Gastroesophageal sphincter (tissue), 4 donors: ENCODE measurements at places on chromosomes 11 and 22. TPM values are rescaled to one million over a fixed set of nuclear protein-coding genes. Genes with fewer than 3 reads are reported as not detected.
A peak's percentile ranks its signal among the peaks of the same experiment; 100 is the strongest.

- ATAC-seq, result no peak
- no peaks in the 10 kb centered on the region for H3K36me3 ChIP-seq
These were observed 16.6 kb downstream of the ARHGEF17 start for GRCh38 chr11:73324665-73325035.

DNA sequence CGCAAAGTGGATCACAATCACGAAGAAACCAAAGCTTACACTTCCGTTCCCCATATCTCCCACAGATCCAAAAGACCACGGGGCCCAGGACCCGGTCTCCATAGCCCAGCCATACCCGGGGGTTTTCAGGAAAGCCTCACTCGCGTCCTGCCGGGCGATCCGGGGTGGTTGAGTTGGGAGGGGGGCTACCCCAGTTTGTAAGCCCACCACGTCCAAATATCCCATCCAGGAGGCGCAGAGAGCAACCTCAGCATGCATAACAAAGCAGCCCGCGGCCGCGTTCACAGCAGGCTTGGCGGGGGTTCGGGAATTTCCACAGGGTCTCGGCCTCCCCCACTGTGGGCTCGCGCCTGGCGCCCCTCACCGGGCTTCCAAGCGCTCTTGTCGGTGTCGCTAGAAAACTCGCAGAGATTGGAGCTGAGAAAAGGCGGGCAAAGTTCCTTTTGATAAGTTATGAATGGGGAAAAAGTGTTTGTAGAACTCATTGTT is 9.5 kb downstream of the SDF2L1 start:
- H3K4me3 ChIP-seq, result peak overlapping the region; percentile 55
- H3K4me1 ChIP-seq, result no peaks in the 10 kb centered on the region
- H3K36me3 ChIP-seq, result no peaks in the 10 kb centered on the region
- peaks cover 38% of the 10 kb centered on the region for H3K27me3 ChIP-seq
- ATAC-seq, result peak; percentile 4

DNA sequence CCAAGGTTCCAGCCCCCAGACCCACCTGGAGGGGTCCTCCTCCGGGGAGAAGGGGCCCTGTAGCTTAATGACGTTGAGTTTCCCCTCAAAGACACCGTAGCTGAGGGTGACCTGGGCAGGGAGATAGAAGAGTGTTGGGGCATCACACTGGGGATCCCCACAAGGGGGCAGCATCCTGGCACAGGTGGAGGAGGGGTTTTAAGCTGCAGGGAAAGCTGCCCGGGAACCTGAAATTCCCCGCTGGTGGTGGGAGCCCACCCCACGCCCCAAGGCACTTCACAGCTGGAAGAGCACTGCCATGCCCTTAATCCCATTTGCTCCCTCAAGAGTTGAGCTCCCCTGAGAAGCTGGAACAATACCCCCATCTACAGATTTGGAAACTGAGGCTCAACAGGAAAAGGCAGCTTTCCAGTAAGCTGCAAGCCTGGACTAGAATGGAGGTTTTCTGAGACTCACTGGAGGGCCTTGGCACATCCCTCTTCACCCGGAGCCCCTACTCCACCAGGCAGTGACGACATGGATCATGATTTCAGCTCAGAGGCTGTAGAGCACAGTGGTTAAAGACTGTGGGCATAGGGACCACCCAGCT is 13.7 kb downstream of the MFNG start:
- no peaks in the 10 kb centered on the region for H3K36me3 ChIP-seq
- H3K27ac ChIP-seq, result no peak overlapping the region
- H3K4me3 ChIP-seq, result no peak overlapping the region
- no peaks in the 10 kb centered on the region for H3K4me1 ChIP-seq
- peaks cover 86% of the 10 kb centered on the region for H3K27me3 ChIP-seq
- ATAC-seq, result no peak

GRCh38 chr11:12090061-12090591 is 20.3 kb upstream of the MICAL2 start:
- peaks cover 5% of the 10 kb centered on the region for H3K4me1 ChIP-seq
- H3K27me3 ChIP-seq, result no peaks in the 10 kb centered on the region
- ATAC-seq, result no peak
- H3K4me3 ChIP-seq, result no peak overlapping the region

MICAL3 gene
- total RNA-seq, result 120 TPM

MS4A7 gene
- total RNA-seq, result 29.3 TPM
